ENCODE measurements at places on chromosomes 11 and 22.

DNA sequence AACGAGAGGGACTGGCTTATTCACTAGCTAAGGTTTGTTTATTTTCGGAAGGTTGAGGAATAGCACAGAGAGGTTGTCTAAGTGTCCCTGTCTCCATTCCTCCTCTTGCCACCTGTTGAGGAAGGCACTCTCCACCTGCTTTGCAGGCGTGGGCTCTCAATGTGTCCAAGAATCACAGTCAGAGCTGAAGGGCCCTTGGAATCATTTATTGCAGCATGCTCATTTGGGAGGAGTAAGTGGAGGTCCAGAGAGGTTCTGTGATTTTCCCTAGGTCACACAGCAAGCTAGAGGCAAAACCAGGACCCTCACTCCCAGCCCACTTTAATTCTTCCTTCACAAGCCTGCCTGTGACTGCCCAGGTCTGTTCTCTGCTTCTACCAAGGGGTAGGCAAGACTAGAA is 21.3 kb downstream of the ZBTB16 start:
- H3K27me3 ChIP-seq, result peaks cover 49% of the 10 kb centered on the region
- peaks cover 9% of the 10 kb centered on the region for H3K36me3 ChIP-seq
- no peak overlapping the region for H3K27ac ChIP-seq
- no peak for DNase-seq

DNA sequence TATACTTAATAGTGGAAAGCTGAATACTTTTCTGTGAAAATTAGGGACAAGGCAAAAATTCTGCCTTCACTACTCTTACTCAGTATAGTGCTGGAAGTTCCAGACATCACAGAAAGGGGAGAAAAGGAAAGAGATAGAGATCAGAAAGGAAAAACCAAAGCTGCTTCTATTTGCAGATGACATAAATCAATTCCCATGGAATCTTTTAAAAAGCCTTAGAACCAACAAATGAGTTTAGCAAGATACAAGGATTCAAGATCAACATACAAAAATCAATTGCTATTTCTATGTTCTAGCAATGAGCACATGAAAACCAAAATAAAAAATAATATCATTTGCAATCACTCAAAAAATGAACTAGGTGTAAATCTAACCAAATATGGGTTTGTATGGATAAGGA is 16.2 kb upstream of the CLDN5 start:
- DNase-seq, result no peak
- no peaks in the 10 kb centered on the region for H3K4me1 ChIP-seq
- no peak overlapping the region for H3K4me3 ChIP-seq
- H3K27me3 ChIP-seq, result peaks cover 11% of the 10 kb centered on the region

DNA sequence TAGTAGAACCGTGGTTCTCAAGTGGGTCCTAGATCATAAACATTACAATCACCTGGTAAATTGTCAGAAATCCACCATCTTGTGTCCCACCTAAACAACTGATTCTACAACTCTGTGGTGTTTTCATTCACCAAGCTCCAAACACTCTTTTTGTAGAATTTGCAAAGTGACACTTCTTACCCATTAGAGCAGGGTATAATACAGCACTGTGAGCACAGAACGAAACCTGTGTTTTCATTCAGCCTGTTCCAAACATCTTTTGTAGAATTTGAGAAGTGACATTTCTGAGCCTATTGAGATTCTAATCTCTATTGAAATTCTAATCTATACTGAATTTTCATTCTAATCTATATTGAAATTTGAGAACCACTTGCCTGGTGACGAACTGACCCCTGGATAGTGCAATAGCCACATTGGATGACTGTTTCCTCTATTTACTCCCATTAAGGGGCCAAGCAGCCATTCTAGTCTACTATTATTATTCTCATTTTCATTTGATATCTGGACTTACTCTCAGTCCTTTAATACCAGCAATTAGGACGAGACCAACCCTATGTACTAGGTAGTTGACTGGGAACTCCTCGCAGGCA is 616.6 kb downstream of the LRRC4C start:
- H3K27me3 ChIP-seq, result no peaks in the 10 kb centered on the region
- H3K27ac ChIP-seq, result no peak overlapping the region
- no peak for DNase-seq
- H3K4me1 ChIP-seq, result no peaks in the 10 kb centered on the region
- no peaks in the 10 kb centered on the region for H3K36me3 ChIP-seq

- H3K27ac ChIP-seq, result no peak overlapping the region
- H3K4me3 ChIP-seq, result no peak overlapping the region
- no peak for DNase-seq
- peaks cover 4% of the 10 kb centered on the region for H3K27me3 ChIP-seq
These were observed 14.8 kb upstream of the PRSS23 start for GRCh38 chr11:86785576-86785975.

DNA sequence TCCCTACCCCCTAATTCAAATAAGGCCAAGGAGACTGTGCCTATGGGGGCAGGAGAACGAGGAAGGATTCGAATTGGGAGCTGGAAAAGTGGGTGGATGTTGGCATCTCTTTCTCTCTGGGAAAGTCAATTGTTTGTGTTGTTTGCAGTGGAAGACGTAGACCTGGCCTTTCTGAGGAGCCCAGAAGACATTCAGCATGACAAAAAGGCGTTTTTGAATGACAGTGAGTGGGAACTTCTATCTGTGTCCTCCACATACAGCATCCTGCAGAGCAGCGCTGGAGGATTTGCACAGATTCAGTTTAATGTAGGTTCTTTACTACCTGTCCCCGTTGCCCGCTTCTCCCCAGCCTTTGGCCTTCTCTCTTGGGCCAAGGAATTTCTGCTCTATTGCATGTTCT is 28.2 kb downstream of the HTR3B start:
- DNase-seq, result no peak
- no peaks in the 10 kb centered on the region for H3K36me3 ChIP-seq
- no peak overlapping the region for H3K4me3 ChIP-seq
- no peak overlapping the region for H3K27ac ChIP-seq
- no peaks in the 10 kb centered on the region for H3K27me3 ChIP-seq

GRCh38 chr22:31227186-31227585 is 15.1 kb downstream of the LIMK2 start:
- no peak for DNase-seq
- H3K4me3 ChIP-seq, result no peak overlapping the region

DNA sequence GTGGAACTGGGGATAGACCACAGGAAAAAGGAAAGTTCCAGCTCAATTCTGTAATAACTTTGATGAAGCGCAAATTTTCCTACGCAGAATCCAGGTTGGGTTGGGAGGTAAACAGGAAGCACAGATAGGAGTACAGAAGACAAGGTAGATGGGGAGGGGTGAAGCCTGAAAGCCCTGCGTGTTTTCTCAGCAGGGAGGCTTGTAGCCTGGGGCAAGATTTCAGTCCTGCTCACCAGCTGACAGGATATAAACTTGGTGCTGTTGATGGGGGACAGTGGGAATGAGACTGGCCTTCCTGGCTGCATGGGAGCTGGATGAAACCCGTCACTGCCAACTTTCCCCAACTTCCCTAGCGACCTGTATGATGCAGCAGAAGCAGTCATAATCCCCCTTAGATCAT is 114.9 kb downstream of the ARHGAP32 start:
- no peaks in the 10 kb centered on the region for H3K4me1 ChIP-seq
- H3K27ac ChIP-seq, result no peak overlapping the region
- no peak overlapping the region for H3K4me3 ChIP-seq
- H3K36me3 ChIP-seq, result no peaks in the 10 kb centered on the region
- no peak for DNase-seq

DNA sequence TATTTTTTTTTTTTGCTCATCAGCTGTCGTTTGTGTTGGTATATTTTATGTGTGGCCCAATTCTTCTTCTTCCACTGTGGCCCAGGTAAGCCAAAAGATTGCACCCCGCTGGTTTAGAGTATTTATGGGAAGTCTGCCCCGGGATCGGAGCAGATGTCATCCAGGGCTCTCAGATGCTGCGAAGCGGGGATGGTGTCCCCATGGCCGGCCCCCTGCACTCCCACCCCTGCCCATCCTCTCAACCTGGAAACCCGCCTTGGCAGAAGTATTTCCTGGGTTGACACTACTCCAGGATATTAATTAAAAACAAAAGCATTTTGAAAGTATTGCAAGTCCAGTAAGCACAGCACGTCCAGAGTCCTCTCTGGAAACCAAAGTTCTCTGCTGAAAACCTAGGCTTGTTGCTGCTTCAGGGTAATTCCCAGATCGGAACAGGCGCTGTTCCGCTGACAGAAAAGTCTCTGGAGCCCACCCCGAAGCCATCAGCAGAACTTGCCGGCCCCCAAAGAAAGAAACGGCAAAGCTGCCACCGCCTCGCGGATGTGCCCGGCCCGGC is 833 bp downstream of the SCUBE2 start:
- no peak for DNase-seq
- peak overlapping the region; percentile 55 for H3K4me3 ChIP-seq
- H3K27me3 ChIP-seq, result peaks cover 70% of the 10 kb centered on the region

- DNase-seq, result peak; percentile 49
- no peaks in the 10 kb centered on the region for H3K36me3 ChIP-seq
- no peak overlapping the region for H3K4me3 ChIP-seq
- H3K27ac ChIP-seq, result peak overlapping the region; percentile 3
- H3K27me3 ChIP-seq, result no peaks in the 10 kb centered on the region
These were observed 172.5 kb upstream of the TMEM45B start for GRCh38 chr11:129643031-129643721.

All from T-helper 2 cell treated with Interferon-gamma antibody and Interleukin-4, amounts not matched to agents 5 μg/mL and 100 μg/mL, for 36 hours (primary cell).